ENCODE measurements at places on chromosomes 1 and 21. TPM values are rescaled to one million over a fixed set of nuclear protein-coding genes. Genes with fewer than 3 reads are reported as not detected.

NUAK2 gene
- 16.8 TPM for total RNA-seq

MMP23B gene
- 2.1 TPM for total RNA-seq

FAM151A gene
- not detected for total RNA-seq

KCNN3 gene
- 5.6 TPM for total RNA-seq

FCRL5 gene
- total RNA-seq, result not detected

SMCP gene
- not detected for total RNA-seq

RYR2 gene
- 31.8 TPM for total RNA-seq

PIK3R3 gene
- 17.9 TPM for total RNA-seq

TBX19 gene
- 1.7 TPM for total RNA-seq

SNAPIN gene
- total RNA-seq, result 52.0 TPM

DISP1 gene
- 11.5 TPM for total RNA-seq

GPR3 gene
- 0.40 TPM for total RNA-seq

SMG5 gene
- 57.2 TPM for total RNA-seq

MYOM3 gene
- total RNA-seq, result not detected

FLG2 gene
- total RNA-seq, result not detected

OR2W3 gene
- 8.8 TPM for total RNA-seq
